ENCODE measurements at places on chromosomes 5 and 9. TPM values are rescaled to one million over a fixed set of nuclear protein-coding genes. Genes with fewer than 3 reads are reported as not detected.
A peak's percentile ranks its signal among the peaks of the same experiment; 100 is the strongest.

TTC16 gene
- total RNA-seq: not detected

CD72 gene
- total RNA-seq: 15.5 TPM

OR13C4 gene
- not detected for total RNA-seq

C8G gene
- total RNA-seq: not detected

PCDHA5 gene
- total RNA-seq: 0.46 TPM

DNA sequence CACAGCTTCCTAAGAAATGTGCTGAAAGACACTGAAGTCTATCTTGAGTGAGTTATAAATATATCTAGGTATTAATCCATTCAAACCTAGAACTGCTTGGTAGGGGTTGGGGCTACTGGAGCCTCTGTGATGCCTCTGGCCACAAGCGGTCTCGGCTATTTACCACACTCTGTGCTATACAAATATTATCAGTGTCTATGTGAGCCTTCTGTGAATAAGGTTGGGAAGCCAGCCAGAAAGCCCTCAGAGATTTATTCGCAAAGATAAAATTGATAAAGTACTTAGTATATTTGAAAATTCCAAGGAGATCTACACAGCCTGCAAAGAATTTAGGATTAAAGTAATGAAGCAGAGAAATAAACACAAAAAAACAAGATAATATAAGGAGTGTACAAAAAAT, 41.4 kb downstream of the LIFR start:
- no peak for DNase-seq

GRCh38 chr5:157598350-157598936, 22.9 kb upstream of the ADAM19 start:
- no peak for DNase-seq

- DNase-seq: peak; percentile 95
Observed at GRCh38 chr5:173057062-173057924, 1.1 kb downstream of the CREBRF start.

DNA sequence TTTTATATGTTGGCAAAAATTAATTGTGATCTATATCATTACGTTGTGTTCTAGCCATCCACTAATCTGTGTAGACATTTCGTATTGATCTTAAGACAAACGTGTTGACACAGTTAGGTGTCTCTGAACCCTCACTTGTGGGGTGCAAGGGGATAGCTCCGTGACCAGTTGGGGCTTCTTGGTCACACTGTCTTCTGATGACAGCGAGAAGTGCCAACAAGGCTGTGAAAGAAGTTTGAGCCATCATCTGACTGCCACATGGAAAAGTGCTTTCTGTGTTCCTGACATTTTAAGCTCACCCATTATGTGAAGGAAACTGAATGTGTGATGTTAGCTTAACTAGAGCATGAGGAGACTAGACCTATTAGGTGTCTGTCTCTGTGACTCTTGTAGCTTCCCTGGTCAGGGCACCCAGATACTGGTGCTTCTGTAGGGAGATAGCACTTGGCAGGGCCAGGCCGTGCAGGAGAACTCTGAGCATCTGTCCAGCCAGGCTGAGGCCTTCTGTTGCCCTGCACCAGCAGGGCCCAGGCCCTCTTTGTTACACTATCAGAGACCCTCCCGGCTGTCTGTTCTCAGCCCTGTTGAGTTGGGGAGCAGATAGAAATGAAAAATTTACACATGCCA, 52.8 kb upstream of the PHF2 start:
- no peak for DNase-seq

- DNase-seq: no peak
Observed at GRCh38 chr9:114098021-114098935, 814 bp downstream of the KIF12 start.

- no peak for DNase-seq
Observed at GRCh38 chr5:174354571-174354970, 309.1 kb downstream of the NSG2 start.
